ENCODE measurements at places on chromosomes 2 and 18.

GRCh38 chr18:75858754-75859153 lies 431.3 kb upstream of the SMIM21 start:
- DNase-seq = no peak

DNA sequence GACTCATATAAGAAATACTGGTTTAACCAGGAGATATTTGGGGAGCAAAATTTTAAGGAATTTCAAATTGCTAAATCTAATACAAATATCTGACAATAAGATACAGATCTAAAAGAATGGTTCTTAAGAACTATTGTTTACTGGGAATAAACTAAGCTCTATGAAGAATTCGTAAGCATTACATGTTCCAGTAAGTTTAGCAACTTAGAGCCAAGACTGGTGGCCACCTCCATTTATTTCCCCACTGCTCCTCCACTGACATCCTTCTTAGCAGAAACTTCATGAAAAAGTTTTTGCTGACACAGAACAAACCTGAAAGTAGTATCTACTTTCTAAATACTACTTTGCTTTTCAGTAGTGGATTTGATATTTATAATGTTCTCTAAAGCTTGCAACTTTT lies 83.0 kb downstream of the ACSL3 start:
- no peak for DNase-seq

DNA sequence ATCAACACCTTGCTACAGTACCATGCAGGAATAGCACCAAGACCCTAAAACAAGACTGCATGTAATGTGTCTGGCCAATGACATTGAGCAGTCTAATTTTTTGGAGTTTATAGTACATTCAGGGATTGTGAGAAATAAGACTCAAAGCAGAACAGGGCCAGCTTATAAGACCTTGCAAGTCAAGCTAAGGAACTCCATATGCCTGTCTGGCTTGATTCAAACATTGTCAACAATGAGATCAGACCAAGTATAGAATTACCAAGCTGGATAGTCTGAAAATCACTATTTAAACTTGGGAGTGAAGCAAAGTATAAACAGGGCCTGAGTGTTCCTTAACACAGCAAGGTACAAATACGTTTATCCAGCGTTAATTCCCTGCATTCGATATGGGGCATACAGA lies 370.9 kb downstream of the CNTNAP5 start:
- no peak for DNase-seq

DNA sequence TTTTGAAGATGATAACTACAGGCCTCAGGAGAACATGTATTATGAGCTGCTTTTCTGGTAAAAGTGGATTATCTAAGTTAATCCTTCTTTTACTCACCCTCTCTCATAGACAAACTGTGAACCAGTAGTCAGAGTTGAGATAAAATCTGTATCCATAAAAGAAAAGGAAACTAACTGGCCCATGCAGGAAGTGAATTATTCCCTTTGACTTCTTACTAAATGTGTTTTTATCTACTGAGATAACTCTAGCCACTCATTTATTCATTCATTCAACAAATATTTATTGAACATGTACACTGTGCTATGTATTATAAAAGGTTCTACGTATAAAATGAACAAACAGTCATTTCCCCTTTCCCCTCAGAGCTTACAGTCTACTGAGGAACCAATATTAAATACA lies 10.0 kb downstream of the WDR35 start:
- DNase-seq = no peak

GRCh38 chr2:190554357-190555006 lies 20.0 kb upstream of the NEMP2 start:
- no peak for DNase-seq

DNA sequence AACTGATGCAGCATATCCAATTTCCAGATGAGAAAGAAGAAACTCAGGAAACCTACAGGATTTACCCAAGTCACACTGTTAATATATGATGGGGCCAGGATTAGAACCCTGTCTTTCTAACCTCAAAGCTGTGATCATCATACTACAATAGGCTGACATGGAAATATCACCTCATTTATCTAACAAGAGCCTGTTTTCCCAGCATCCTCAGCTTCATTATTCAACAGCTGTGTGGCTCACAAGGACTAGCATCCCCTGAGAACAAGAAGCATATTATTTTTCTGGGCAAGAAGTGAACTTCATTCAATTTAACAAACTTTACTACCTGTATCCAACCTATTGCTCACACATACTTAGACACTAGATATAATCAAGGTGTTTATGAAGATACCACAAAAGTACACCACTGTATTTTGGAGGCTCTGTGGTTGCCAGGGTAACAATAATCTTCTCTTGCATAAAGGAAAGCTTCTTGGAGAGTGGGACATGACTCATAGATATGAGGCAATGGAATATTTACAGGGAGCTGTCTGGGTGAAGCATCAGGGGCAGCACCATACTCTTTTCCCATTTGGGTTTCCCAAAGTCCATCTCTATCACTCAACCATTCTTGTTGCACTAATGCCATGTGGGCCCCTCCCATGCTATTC lies 218.2 kb downstream of the RAD51AP2 start:
- no peak for DNase-seq

- no peak for DNase-seq
Observed at GRCh38 chr18:24189007-24189528, 50.2 kb downstream of the CABYR start.

DNA sequence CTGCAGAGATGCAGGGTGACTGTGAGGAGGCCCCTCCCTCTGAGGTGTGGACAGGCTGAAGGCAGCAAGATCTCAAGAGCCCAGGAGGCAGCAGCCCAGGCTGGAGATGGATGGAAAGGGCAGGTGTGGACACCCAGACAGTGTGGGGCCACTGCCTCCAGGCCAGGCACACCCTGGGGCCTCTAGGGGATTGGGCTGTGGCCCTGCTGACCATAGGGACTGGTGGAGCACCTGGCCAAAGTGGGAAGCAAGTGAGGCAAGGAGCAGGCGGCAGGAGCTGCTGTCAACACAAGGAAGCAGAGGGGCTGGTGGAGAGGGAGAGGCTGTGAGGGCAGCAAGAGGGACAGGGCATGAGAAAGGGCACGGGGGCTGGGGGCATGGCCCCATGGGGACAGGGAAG lies 10.8 kb downstream of the SNED1 start:
- DNase-seq = no peak

DNA sequence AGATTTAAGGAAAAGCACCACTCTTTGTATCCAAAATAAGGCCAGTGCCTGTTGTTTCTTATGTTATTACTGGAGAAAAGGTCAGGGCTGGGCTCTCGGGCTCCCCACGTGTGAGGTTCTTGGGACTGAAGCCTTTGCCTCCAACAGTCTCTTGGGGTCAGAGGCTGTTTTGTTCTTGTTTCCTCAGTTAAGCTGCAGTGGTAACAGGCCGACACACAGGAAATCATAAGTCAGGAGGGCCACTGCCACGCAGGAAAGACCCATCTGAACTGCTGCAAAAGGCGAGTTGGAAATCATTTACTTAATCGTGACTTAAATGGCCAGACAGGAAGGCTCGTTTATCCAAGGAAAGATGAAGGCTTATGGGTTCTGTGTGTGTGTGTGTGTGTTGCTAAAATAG lies 30.3 kb upstream of the IL37 start:
- no peak for DNase-seq

DNA sequence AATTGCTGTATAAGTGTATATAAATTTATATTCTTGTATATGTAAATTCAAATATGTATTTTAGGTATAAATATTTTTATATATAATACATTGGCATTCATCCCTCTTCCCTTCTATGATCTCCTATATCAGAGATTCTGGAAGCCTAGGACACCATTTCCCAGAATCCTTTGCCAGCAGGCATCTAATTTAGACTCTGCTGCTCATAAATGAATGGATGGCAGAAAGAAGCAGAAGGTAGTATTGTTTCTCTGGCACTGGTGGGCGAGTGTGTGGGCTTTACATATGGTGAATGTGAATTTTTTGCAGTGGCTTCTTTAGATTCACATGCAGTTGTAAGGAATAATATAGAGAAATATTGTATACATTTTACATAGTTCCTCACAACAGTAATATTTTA lies 215.2 kb upstream of the THSD7B start:
- no peak for DNase-seq

GRCh38 chr2:238700117-238700457 lies 147.8 kb upstream of the TWIST2 start:
- DNase-seq = no peak

DNA sequence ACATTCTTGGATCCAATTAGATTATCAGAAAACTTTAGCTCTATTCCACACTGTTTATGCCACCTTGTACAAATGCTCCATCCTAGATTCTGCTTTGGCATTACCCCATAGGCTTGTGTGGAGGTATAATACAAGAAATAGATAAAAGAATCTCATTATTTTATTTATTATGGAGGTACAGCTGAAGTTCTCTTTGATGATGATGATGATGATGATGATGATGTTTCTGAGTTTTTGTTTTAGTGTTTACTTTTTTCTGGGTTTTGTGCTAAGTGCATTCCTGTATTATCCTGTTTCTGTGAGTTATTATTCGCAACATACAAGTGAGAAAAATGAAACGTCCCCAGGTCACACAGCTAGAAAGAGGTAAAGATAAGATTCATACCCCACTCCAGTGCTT lies 43.4 kb downstream of the ANXA4 start:
- no peak for DNase-seq

GRCh38 chr2:129744649-129745048 lies 234.8 kb upstream of the RAB6C start:
- DNase-seq = no peak

DNA sequence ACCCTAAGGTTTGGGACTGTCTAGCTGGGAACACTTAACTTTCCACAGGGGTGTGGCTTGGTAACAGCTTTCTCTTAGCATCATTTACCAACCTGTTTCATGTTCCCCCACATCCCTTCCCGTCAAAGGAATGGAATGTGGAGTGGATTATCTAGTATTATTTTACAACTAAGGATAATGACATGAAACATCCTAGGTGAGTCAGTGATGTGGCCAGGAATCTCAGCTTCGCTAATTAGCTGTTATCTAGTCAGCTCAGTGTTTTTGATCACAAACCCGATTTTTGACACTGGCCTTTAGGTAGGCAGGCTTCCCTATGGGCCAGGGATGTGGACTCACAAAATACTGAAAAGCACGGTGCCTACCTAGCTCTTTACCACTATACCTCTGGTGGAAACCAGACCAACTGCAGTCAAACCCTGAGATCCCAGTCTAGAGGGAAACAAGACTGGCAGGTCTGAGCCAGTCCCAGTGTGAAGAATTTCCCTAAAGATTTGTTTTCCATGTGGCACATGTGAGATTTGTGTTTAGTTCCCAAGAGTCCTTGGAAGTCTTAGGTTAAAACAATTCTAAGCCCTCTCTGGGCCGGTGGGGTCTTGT lies 2.8 kb upstream of the NRP2 start:
- DNase-seq = no peak

GRCh38 chr2:9451231-9451630 lies 23.1 kb upstream of the IAH1 start:
- DNase-seq = no peak

- no peak for DNase-seq
Observed at GRCh38 chr2:11411768-11412448, 54.1 kb downstream of the E2F6 start.

- DNase-seq = no peak
Observed at GRCh38 chr2:237904831-237905599, 45.6 kb downstream of the RAMP1 start.

- no peak for DNase-seq
Observed at GRCh38 chr2:4618630-4619228, 915.4 kb downstream of the DCDC2C start.

DNA sequence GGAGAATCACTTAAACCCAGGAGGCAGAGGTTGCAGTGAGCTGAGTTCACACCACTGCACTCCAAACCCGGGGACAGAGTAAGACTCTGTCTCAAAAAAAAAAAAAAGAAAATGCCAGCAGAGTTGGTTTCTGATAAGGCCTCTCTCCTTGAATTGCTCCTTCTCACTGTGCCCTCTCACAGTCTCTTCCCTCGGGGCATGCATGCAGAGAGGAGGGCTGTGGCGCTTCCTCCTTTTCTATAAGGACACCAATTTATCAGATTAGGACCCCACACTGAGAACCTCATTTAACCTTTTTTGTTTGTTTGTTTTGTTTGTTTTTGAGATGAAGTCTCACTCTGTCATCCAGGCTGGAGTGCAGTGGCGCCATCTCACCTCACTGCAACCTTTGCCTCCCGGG lies 110.5 kb downstream of the ZFP36L2 start:
- no peak for DNase-seq

GRCh38 chr2:34280606-34281005 lies 681.5 kb upstream of the FAM98A start:
- DNase-seq = no peak

- no peak for DNase-seq
Observed at GRCh38 chr2:60855989-60856669, 25.2 kb upstream of the REL start.

DNA sequence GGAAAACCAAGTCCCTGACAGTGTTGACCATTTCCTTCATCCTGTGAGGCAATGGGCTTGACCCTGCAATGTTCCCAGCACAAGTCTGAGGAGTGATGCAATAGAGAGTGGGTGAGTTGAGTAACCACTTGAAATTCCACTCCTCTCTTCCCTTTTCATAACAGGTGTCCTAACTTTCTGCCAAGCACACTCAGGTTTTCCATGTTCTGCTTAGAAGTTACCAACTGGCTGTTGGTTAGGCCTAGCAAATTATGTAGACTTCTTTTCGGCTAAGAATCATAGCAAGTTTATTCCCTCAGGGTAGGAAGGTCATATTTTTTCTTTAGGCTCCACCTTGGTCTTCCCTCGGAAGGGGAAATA lies 11.5 kb downstream of the GNLY start:
- no peak for DNase-seq

DNA sequence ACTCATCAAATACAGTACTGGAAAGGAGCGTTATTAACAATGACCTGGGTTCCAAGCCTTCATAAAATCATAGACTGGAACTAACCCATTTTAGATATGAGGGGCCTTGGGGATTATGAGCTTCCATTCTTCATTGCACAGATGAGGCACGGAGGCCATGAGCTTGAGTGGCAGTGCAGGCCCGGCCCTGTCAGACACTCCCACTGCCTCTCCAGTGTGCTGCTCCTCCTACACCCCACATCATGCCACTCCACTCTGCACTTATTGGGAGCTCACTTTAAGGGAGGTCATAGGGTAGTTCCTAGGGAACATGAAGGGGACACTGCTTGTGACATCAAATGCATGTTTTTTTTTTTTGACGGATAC lies 77.9 kb downstream of the TSN start:
- DNase-seq = no peak

- no peak for DNase-seq
Observed at GRCh38 chr2:162840598-162841246, 2.2 kb upstream of the KCNH7 start.

- no peak for DNase-seq
Observed at GRCh38 chr2:23586741-23587306, 201.8 kb downstream of the KLHL29 start.

DNA sequence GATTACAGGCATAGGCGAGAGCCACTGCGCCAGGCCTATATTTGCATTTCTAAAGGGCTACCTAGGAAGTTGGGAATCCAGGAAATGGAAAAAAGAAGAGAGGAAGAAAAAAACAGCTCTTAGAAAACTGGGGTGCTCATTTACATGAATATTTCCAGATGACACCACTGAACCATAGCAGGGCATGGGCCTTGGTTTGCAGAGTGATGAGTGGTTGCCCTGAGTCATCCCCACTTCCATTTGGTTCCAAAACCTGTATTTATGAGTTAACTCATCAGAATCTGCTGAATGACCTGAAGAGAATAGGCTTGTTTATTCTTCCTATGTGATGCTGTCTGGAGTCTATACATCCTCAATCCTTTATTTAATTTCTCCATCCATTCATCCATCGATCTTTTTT lies 36.2 kb downstream of the EHD3 start:
- DNase-seq = no peak

GRCh38 chr2:176056406-176056805 lies 27.4 kb downstream of the EVX2 start:
- no peak for DNase-seq
